Kidney epithelial cell (primary cell): ENCODE measurements at places on chromosomes 2 and 18.

GRCh38 chr2:9110893-9111569 lies 95.6 kb upstream of the ASAP2 start:
- DNase-seq = no peak

DNA sequence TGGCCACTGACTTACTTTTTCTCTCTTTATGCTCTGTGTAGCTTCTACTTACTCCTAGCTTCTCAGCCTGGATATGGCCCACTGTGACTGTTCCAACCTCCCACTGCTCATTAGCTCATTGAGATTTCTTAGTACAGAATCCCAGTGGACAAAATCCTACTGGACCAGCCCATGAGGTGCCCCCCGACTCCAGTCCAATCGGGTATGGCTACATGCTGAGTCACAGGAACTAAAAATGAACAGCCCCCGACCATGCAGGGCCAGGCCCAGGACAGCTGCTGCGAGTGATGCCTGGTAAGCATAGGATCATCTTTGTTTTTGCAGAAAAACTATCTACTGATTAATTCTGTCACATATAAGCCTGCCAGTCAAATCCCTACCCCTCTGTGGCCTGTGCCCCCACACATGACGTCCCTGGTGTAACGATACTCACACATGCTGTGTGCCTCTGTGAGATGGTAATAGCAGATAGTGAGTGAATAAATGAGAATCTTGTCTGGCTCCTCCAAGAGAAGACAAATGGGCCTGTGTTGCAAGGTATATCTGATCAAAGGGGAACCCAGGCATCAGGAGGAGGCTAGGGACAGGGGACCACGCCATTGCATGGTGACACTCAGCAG lies 85.9 kb upstream of the KLF7 start:
- DNase-seq = no peak

DNA sequence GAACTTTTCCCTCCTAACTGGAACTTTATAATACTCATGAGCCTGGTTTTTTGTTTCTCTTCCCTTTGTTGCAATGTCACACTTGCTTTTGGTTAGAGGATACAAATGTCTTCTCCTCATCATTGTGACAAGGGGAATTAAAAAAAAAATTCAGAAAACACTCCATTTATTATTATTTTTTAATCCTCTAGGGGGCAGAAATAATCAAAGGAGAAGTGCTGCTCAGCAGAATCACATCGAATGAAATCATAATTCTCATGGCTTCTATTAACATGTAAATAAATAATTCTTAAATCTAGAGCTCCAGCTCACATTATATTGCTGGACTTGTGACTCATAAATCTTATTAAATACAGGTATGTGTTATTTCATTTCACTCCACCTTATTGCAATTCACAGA lies 273.8 kb downstream of the TRIB2 start:
- no peak for DNase-seq

DNA sequence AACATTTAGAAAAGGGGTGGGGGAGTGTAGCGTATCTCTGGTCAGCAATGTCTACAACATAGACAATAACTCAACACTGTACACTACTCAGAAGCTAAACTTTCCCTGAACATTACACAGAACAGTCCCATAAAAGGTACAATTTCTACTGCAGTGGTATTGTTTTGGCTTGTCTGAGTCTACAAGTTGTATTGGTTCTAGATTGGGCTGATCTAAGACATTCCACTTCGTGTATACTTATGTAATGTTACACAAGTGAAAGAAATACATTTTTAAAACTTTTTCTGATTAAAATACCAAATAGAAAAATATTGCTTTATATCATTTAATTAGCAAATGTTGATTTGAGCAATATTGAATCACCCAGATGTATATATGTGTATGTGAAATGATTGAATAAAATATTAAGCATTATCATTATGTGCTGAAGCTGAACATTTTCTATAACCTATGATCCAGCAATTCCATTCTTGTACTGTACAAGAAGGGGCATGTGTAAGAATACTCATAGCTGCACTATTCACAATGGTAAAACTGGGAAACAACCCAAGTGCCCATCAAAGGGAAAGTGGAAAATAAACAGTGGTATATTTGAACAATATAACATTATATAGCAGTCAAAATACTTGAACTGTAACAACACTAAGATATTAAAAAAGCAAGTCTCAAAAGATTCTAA lies 52.4 kb downstream of the VSNL1 start:
- no peak for DNase-seq

- no peak for DNase-seq
Measured at GRCh38 chr2:68719912-68720311, 14.7 kb upstream of the ARHGAP25 start.

DNA sequence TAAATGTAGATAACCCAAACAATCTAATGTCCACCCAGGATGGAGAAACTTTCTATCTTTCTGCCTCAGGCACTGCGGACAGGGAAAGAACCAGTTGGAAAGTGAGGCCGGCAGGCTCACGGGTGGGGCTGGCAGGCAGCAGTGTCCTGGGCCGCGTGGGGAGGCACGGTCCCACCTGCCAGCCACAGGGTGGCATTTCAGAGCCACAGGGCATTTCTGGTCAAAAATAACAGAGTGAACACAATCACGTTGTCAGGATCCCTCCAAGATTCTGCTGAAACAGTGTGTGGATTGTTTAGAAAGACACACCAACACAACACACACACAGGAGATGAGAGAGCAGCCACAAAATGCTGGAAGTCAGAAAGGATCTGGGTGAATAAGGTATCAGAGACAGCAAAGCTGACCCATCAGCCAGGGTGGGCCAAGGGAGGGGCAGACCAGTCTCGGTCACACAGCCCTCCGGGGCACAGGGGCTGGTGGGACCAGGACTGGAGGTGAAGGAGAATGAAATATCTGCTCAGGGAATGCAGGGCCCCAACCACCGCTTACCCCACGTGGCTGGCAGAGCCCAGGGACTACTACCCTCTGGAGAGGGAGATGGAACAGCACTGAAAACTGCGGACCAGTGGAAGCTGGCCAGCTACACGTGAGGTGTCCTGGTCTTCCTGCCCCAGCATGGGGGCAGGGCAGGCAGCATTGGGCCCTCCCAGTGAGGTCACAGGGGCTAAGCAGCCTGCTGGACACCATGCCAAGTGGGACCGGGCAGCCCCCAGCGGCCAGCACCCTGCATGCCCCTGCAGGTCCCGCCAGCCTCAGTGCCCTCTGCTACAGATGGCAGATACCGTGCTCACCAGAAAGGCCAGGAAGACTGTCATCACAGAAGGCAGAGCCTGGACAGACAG lies 173.9 kb downstream of the HDAC4 start:
- DNase-seq = no peak

GRCh38 chr18:9380621-9381395 lies 46.2 kb downstream of the TWSG1 start:
- DNase-seq = no peak

- no peak for DNase-seq
Measured at GRCh38 chr2:30439296-30439695, 7.8 kb upstream of the LCLAT1 start.

DNA sequence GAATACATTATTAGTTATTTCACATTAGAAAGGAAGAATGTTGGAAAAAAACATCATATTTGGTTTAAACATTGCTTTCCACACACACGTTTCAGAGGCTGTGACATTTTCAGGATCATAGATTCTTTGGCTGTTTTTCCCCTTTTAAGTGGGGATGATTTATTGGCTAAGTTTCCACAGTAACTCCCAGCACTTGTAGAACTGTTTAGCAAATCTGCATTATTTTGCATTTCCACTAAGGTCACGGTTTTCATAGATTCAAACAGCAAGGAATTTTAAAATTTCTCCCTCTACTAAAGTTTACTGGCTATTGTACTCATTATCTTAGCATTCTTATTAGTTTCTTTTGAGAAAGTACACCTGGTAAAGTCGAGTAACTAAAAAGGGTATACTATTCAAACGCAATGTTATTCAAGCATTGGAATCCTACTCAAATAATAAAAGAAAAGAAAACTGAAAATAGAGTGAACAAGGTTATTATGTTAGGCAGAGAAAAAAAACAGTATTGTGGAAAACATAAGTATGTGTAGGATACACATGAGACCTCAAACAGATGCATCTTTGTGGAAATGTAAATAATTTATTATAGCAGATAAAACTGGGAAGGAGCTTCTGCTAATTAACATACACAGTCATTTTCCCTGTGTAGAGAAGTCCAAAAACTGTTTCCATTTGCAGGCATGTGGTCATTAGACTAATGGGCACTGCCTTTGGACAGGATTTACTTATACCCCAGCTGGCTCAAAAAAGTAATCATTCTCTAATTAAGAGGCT lies 633.8 kb downstream of the NRXN1 start:
- no peak for DNase-seq

GRCh38 chr2:19045151-19045550 lies 313.3 kb downstream of the OSR1 start:
- no peak for DNase-seq

- no peak for DNase-seq
Measured at GRCh38 chr2:138922973-138923563, 142.9 kb upstream of the NXPH2 start.

- no peak for DNase-seq
Measured at GRCh38 chr2:144067506-144067905, 452.4 kb downstream of the ZEB2 start.

GRCh38 chr18:26057344-26057773 lies 33.1 kb downstream of the SS18 start:
- DNase-seq = no peak

- no peak for DNase-seq
Measured at GRCh38 chr18:13378150-13378549, 159.6 kb downstream of the LDLRAD4 start.

DNA sequence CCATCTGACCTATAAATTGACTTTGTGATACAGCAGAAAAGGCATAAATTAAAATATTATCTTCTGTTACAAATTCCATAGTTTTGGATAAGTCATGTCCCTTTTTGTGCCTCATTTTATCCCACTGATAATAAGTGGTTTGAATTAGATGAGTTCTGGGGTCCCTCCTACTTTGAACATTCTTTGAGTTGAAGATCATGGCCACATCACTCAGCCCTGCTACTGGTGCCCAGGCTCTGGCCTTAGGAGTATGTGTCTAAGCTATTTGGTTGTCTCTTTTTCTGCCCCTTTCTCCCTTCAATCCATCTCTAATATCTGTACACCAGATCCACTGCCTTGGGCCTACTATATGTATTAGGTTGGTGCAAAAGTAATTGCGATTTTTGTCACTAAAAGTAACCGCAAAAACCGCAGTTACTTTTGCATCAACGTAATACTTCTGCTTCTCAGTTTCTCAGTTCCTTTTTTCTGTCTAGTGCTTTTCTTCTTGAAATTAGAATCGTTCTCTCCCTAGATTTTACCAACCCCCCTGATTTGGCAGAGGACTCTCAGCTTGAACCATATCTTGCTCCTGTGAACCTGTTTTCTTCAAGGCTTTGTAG lies 362.5 kb upstream of the TNP1 start:
- no peak for DNase-seq

- no peak for DNase-seq
Measured at GRCh38 chr2:25177211-25177611, 8.8 kb upstream of the POMC start.

DNA sequence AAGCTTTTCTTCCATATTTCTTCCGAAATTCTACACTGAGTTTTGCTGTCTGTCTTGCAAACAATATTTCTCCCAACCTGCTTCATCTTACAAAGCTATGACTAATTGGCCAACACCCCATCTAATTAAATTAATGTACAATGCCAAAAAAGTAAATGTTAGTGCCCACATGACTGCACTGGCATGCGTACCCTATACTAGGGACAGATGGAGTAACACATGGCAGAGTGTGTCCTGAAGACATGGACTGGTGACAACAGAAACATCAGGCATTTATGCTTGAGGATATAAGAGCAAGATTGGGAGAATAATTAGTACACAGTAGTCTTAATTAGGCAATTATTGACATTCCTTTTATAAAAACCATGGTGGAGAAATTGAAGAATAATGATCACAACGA lies 66.8 kb downstream of the MREG start:
- DNase-seq = no peak

GRCh38 chr2:144159240-144159639 lies 360.7 kb downstream of the ZEB2 start:
- no peak for DNase-seq

DNA sequence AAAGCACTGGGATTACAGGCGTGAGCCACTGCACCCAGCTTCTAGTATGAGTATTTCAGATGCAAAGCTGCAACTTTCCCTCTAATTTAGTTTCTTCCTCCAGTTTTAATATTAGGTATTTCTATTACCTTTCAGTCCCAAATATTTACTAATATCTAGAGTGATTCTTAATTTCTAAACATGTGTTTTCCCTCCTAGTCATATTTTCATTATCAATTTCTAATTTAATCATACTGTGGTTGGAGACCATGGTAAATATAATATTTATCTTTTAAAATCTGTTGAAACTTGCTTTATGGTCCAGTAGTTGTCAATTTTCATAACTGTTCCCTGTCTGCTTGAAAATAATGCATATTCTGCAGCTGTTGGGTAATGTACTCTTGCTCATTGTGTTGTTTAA lies 245.9 kb upstream of the REV1 start:
- no peak for DNase-seq

DNA sequence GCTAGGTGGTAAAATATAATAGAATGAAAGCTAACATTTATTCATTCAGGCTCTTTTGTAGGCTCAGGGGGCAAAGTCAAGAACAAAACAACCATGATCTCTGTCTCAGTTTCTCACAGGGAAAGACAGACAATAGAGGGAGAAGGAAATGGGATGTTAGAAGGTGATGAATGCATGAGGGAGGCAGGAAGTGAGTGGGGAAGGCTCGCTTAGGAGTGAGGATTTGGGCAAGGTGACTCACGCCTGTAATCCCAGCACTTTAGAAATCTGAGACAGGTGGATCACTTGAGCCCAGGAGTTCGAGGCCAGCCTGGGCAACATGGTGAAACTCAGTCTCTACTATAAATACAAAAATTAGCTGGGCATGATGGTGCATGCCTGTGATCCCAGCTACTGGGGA lies 88.4 kb downstream of the CTIF start:
- no peak for DNase-seq

GRCh38 chr18:46252759-46253158 lies 148.6 kb downstream of the HAUS1 start:
- no peak for DNase-seq

DNA sequence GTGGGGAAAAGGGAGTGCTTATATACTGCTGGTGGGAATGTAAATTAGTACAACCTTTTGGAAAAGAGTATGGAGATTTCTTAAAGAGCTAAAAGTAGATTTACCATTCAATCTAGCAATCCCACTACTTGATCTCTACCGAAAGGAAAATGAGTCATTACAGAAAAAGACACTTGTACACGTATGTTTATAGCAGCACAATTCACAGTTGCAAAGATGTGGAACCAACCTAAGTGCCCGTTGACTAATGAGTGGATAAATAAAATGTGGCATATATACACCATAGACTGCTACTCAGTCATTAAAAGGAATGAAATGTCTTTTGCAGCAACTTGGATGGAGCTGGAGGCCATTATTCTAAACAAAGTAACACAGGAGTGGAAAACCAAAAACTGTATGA lies 29.5 kb downstream of the FLACC1 start:
- no peak for DNase-seq
